ENCODE measurements at places on chromosomes 4 and X. TPM values are rescaled to one million over a fixed set of nuclear protein-coding genes. Genes with fewer than 3 reads are reported as not detected.

NAP1L3 gene
- 4.7 TPM for total RNA-seq

DNA sequence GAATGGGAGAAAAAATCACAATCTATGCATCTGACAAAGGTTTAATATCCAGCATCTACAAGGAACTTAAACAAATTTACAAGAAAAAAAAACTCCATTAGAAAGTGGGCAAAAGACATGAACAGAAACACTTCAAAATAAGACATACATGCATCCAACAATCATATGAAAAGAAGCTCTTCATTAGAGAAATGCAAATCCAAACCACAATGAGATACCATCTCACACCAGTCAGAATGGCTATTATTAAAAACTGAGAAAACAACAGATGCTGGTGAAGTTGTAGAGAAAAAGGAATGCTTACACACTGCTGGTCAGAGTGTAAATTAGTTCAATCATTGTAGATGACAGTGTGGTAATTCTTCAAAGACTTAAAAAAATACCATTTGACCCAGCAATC, 306.0 kb upstream of the TBX22 start:
- no peaks in the 10 kb centered on the region for H3K36me3 ChIP-seq
- H3K4me3 ChIP-seq: no peak overlapping the region
- no peaks in the 10 kb centered on the region for H3K27me3 ChIP-seq
- DNase-seq: no peak
- no peaks in the 10 kb centered on the region for H3K4me1 ChIP-seq

ZNF518B gene
- 46.0 TPM for total RNA-seq

DNA sequence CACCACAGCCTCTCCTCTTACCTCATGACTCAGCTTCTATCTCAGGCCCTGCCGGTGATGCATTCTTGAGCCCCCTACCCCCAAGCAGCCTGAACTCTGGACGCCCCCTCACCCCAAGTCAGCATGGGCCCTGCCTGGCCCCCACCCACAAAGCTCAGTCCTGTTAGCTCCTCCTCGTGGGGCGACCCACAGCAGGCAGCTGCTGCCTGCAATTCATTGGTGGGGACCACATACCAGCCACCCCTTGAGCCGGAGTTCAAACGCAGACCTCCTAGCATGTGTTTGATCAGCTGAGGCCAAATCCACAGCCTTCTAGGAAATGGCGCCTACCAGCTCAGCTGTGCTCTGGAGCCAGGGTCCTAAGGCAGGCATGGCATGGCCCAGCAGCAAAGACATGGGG, 111.8 kb downstream of the EFNB1 start:
- peak; percentile 41 for DNase-seq
- no peak overlapping the region for H3K27ac ChIP-seq
- H3K27me3 ChIP-seq: no peaks in the 10 kb centered on the region
- H3K36me3 ChIP-seq: no peaks in the 10 kb centered on the region

GRCh38 chrX:78708262-78708661, 39.3 kb upstream of the LPAR4 start:
- H3K4me3 ChIP-seq: no peak overlapping the region
- no peaks in the 10 kb centered on the region for H3K4me1 ChIP-seq
- no peak overlapping the region for H3K27ac ChIP-seq
- H3K27me3 ChIP-seq: no peaks in the 10 kb centered on the region
- DNase-seq: no peak
- no peaks in the 10 kb centered on the region for H3K36me3 ChIP-seq

GAGE12J gene
- not detected for total RNA-seq

TAPT1 gene
- total RNA-seq: 40.0 TPM

DNA sequence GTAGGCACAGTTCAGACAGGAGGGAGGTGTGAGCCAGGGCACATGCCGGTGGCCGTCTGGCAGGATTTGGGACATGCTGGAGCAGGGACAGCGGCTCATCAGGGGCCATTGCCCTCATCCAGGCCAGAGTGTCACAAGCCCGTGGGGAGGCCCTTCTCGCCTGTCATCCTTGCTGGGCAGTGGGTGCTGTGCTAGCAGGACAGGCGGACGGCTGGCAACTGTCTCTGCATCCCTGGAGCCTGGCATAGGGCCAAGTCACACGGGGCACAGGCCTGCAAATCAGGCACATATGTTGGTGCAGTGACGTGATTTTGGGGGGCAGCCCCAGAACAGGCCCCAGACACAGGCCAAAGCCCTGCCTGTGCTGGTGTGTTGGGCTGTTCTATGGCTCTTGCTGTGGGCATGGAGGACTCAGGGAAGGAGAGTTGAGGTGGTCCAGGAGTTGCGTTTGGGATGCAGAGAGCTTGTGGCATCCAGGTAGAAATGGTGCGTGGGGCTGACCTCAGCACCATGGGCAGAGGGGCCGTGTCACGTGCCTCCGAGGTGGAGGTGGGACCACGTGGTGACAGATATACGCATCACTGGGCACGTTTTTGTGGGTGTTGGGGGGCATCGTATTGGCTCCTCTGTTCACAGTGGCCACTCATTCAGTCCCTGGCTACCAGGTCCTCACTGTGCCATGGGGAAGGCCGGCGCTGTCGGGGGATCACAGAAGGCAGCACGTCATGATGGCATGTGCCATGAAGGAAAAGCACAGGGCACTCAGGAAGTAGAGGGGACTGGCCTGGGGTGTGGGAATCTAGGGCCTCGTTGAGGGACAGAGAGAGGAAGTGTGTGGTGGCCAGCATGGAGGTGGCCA, 14.6 kb upstream of the MSANTD1 start:
- H3K27ac ChIP-seq: no peak overlapping the region
- H3K27me3 ChIP-seq: no peaks in the 10 kb centered on the region
- no peak overlapping the region for H3K4me3 ChIP-seq
- H3K36me3 ChIP-seq: peaks cover 73% of the 10 kb centered on the region
- no peaks in the 10 kb centered on the region for H3K4me1 ChIP-seq

EMCN gene
- 6.9 TPM for total RNA-seq

DNA sequence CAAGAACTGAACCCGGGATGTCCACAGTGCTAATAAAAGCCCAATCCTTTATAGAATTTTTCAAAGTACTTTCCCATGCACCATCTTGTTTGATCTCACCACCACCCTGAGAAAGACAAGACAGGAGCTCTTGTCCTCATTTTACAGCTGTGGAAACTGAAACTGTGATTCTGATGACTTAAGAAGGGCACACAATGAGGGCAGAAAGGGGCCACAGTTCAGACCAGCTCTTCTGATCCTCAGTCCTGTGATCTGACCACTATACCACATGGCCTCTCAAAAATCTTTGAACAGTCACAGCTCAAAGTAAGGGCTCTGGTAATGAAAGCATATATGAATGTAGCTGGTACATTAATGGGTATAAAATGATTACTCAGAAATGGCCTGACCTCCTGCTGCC, 127.3 kb upstream of the CPEB2 start:
- no peak for DNase-seq
- H3K4me3 ChIP-seq: no peak overlapping the region
- H3K27ac ChIP-seq: no peak overlapping the region
- H3K27me3 ChIP-seq: no peaks in the 10 kb centered on the region
- no peaks in the 10 kb centered on the region for H3K36me3 ChIP-seq

- no peaks in the 10 kb centered on the region for H3K36me3 ChIP-seq
- H3K27ac ChIP-seq: no peak overlapping the region
- no peak for DNase-seq
- no peaks in the 10 kb centered on the region for H3K27me3 ChIP-seq
- no peak overlapping the region for H3K4me3 ChIP-seq
- no peaks in the 10 kb centered on the region for H3K4me1 ChIP-seq
Measured at GRCh38 chrX:83916525-83916924, 55.6 kb downstream of the CYLC1 start.

MSX1 gene
- 7.2 TPM for total RNA-seq

NPNT gene
- total RNA-seq: 5.8 TPM

- DNase-seq: peak; percentile 65
- H3K36me3 ChIP-seq: no peaks in the 10 kb centered on the region
- no peaks in the 10 kb centered on the region for H3K27me3 ChIP-seq
- no peaks in the 10 kb centered on the region for H3K4me1 ChIP-seq
- H3K4me3 ChIP-seq: peak overlapping the region; percentile 50
- peak overlapping the region; percentile 64 for H3K27ac ChIP-seq
Measured at GRCh38 chr4:24473309-24473721, 111.0 kb downstream of the DHX15 start.

TACR3 gene
- total RNA-seq: not detected

GRCh38 chr4:76806757-76807156, 91.2 kb downstream of the SOWAHB start:
- no peak overlapping the region for H3K4me3 ChIP-seq
- H3K27me3 ChIP-seq: no peaks in the 10 kb centered on the region
- DNase-seq: no peak
- no peak overlapping the region for H3K27ac ChIP-seq

- no peaks in the 10 kb centered on the region for H3K27me3 ChIP-seq
- H3K36me3 ChIP-seq: no peaks in the 10 kb centered on the region
- DNase-seq: no peak
- H3K27ac ChIP-seq: no peak overlapping the region
- no peak overlapping the region for H3K4me3 ChIP-seq
- H3K4me1 ChIP-seq: no peaks in the 10 kb centered on the region
Measured at GRCh38 chrX:130566028-130566683, 164.4 kb downstream of the RBMX2 start.

DNA sequence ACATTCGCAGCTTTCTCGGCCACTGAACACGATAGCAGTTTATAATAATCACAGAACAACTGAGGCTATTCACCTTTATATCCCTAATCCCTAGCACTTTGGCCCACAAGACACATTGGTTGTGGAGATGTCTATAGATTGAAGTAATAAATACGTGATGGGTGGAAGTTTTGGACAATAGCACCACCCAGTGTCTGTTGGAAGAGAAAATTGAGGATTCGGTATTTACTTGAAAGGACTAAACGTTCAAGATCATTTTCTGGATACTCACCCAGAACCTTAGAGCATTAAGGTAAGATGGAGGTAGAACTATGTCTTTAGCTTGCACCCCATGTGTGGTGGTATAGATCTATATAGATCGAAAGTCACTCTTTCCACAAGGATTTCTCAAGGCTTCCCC, 787 bp upstream of the TMSB15A start:
- peaks cover 9% of the 10 kb centered on the region for H3K4me1 ChIP-seq
- no peak overlapping the region for H3K27ac ChIP-seq
- no peaks in the 10 kb centered on the region for H3K36me3 ChIP-seq
- DNase-seq: no peak
- H3K27me3 ChIP-seq: no peaks in the 10 kb centered on the region

GRCh38 chr4:122997463-122998101, 75.2 kb upstream of the NUDT6 start:
- no peaks in the 10 kb centered on the region for H3K36me3 ChIP-seq
- H3K27ac ChIP-seq: no peak overlapping the region

- H3K4me1 ChIP-seq: no peaks in the 10 kb centered on the region
- DNase-seq: no peak
- no peaks in the 10 kb centered on the region for H3K27me3 ChIP-seq
- no peak overlapping the region for H3K27ac ChIP-seq
Measured at GRCh38 chr4:28792917-28793597, 1927.1 kb upstream of the PCDH7 start.

CXCL10 gene
- total RNA-seq: not detected

DNA sequence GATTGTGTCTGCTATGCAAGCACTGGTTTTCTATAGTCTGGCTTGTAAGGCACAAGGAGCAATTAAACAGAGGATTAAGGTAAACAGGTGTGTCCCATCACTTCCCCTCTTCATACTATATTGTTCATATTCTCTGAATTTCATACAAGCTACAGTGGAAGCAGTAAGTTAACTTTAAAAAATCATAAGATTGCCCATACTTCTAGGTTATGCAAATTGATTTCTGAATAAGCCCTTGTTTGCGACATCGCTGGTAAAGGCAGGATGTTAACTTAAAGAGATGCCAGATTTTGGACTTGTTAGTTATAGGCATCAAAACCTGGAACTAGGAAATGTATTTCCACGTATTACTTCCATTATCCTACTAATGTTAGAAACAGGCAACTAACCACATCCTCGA, 1.0 kb upstream of the TMEM131L start:
- H3K27ac ChIP-seq: peak overlapping the region; percentile 89
- no peak for DNase-seq
- H3K4me1 ChIP-seq: peaks cover 28% of the 10 kb centered on the region
- H3K4me3 ChIP-seq: peak overlapping the region; percentile 98
- no peaks in the 10 kb centered on the region for H3K27me3 ChIP-seq

DNA sequence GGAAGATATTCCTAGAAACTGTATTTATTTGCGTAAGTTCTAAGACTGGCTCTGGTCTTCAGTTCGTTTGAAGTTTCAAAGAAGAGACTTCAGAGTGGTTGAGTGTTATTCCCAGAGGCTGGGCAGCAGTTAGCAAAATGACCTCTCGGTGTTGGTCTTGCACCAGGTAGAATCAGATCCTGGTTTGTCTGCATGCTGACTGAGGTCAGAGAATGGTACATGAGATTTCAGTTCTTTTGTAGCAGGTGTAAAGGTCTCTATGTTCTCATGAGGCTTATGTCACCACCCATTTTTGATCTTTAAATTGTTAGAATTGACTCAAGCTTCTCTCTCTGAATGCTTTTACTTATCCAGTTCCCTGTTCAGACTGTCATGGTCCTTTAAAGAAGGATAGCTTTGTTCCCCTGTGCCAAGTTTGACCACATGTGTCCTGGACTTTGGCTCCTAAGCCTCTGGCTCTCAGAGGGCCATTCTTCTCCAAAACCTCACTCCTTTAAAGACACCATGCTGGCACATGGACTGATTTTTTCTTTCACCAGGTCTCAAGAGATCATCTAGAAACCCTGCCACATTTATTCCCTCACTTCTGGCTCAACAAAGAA, 355.8 kb upstream of the BOD1L1 start:
- H3K27ac ChIP-seq: no peak overlapping the region
- no peak overlapping the region for H3K4me3 ChIP-seq
- H3K36me3 ChIP-seq: no peaks in the 10 kb centered on the region
- DNase-seq: no peak

DNA sequence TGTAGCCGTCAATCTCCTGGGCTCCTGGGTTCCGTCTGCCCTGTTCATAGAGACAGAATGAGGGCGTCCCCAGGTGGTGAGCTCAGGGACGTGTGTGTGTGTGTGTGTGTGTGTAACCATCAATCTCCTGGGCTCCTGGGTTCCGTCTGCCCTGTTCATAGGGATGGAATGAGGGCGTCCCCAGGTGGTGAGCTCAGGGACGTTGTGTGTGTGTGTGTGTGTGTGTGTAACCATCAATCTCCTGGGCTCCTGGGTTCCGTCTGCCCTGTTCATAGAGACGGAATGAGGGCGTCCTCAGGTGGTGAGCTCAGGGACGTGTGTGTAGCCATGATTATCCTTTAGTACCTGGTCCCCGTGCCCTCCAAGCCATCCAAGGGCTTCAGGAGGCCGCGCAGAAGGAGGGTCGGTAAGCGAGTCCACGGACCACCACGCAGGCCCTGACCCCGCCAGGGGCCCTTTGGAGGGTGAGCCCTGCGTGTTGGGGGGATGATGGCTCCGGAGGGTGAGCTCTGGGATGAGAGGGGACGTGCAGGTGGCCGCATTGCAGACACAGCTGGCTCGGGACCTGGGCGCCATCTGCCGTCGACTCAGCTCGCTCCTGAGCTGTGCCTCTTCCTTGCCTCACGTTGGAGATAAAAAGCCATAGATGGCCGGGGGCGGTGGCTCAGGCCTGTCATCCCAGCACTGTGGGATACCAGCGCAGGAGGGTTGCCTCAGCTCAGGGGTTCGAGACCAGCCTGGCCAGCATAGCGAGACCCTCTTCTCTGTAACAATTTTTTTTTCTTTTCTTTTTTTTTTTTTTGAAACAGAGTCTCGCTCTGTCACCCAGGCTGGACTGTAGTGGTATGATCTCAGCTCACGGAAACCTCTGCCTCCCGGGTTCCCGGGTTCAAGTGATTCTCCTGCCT, 5.4 kb upstream of the GTPBP6 start:
- DNase-seq: peak; percentile 57
- H3K36me3 ChIP-seq: no peaks in the 10 kb centered on the region
- no peak overlapping the region for H3K4me3 ChIP-seq
- no peak overlapping the region for H3K27ac ChIP-seq

FGF16 gene
- not detected for total RNA-seq

ZNF718 gene
- 9.4 TPM for total RNA-seq

FRG2 gene
- not detected for total RNA-seq

GRCh38 chr4:15031197-15031596, 28.9 kb downstream of the CPEB2 start:
- H3K4me3 ChIP-seq: no peak overlapping the region
- peaks cover 81% of the 10 kb centered on the region for H3K4me1 ChIP-seq
- no peaks in the 10 kb centered on the region for H3K27me3 ChIP-seq
- no peaks in the 10 kb centered on the region for H3K36me3 ChIP-seq
- no peak for DNase-seq

Measured in sigmoid colon (tissue), 7 donors.